ENCODE measurements at places on chromosomes 2 and 18.

DNA sequence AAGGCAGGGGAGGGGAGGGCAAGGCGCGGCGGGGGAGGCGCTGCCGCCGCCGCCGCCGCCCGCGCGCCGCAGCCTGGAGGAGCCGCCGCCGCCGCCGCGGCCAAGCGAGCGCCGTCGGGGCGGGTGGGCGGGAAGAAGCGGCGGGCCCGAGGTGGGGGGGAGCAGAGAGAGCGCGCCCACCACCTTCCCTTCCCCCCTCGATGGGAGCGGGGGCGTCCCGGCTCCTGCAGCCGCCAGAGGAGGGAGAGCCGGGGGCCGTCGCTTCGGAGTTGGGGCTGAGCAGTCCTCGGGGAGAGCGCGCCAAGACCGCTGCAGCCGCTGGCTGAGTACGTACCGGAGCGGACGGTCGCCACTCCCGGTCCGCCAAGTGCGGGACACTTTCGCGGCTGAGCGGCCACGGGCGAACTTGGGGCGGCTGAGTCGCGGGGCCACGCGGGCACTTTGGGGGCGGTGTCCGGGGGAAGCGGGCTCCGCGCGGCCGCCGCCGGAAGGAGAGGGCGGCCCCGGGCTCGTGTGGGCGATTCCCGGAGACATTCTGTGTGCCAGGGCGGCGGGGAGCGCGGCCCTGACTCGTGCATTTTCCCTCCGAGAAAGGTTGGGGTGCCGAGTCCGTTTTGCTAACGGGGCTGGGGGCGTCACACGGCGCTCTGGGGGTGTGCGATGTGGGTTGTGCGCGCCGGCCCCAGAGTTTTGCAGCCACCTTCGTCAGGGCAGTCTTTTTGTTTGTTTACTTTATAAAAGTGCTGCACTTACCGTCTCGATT, at the start of gene NAB1:
Gene NAB1 (plus strand): TSS at position 49 of the 763 bp plus-strand sequence. CDS start 10,094 bp downstream, outside the sequence.
- no peak for DNase-seq

- DNase-seq = no peak
These were observed 143.9 kb downstream of the NCK2 start for GRCh38 chr2:105888625-105889024.

DNA sequence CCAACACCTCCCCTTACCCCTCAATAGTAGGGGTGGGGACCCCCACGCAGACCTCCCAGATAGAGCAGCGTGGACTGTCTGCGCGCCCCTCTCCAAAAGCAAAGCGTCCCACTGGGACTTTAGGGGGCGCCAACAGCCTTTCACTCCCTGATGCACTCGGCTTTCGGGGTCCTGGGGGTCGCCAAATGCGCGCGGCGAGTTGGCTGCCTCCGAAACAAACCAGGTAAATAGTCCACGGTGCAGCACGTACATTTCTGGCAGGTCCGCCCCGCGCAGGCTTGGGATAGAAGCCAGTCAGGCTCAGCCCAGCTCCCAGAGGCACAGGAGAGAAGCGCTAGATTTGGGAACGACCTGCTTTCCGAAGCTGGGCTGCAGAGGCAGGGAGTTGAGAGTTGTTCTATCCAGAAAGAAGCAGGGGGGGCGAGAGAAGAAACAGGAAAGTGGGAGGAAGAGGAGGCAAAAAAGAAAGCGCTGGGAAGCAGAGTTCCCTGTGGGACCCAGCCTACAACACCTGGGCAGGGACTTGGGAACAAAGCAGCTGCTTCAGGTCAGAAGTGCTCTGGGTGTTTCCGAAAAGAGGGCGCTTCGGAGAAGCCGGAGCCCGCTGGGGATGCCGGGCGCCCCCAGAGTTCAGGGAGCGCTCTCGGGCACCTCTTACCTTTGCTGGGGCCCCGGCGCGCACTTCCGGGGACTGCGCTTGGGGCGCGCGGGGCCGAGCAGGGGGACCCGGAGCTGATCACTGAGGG, 544 bp downstream of the EVA1A start:
- DNase-seq = no peak

GRCh38 chr18:58762781-58763171, 91.5 kb downstream of the MALT1 start:
- no peak for DNase-seq

- no peak for DNase-seq
These were observed 6.1 kb upstream of the GPC1 start for GRCh38 chr2:240429341-240429871.

DNA sequence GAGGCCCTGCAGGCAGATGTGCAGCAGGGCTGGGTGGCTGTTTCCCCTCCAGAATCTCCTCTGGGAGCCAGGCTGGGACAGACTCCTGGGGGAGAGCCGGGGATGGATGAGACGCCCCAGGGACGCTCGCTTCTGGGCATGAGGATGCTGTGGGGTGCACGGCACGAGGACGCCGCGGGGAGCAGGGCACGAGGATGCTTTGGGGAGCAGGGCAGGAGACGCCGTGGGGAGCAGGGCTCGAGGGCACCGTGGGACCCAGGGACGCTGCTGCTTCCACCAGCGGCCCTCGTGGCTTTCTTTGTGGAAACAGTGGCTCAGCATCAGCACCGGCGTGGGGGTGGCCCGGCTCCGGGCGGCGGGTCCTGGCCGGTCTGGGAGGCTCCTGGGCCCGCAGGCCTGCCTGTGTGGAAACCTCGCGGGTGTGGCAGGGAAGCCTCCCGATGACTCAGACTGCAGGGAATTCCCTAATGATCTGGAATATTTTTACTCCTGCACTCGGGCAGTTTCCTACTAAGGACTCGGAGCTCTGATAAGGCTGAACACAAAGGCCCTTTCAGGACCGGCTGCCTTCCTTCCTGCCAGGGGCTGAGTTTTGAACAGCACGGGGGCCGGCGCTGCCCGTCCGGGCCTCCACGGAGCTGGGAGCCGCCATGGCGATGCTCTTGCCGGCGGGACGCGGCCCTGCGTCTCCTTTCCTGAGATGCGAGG, 62.6 kb downstream of the NFATC1 start:
- DNase-seq = peak; percentile 39

- DNase-seq = peak; percentile 56
These were observed 13.3 kb upstream of the SP3 start for GRCh38 chr2:173978447-173978846.

Data from RCC 7860 (cell line).